ENCODE measurements at places on chromosomes 3 and 15.

- ATAC-seq = no peak
These were observed 133.7 kb upstream of the OSTN start for GRCh38 chr3:191065181-191065805.

DNA sequence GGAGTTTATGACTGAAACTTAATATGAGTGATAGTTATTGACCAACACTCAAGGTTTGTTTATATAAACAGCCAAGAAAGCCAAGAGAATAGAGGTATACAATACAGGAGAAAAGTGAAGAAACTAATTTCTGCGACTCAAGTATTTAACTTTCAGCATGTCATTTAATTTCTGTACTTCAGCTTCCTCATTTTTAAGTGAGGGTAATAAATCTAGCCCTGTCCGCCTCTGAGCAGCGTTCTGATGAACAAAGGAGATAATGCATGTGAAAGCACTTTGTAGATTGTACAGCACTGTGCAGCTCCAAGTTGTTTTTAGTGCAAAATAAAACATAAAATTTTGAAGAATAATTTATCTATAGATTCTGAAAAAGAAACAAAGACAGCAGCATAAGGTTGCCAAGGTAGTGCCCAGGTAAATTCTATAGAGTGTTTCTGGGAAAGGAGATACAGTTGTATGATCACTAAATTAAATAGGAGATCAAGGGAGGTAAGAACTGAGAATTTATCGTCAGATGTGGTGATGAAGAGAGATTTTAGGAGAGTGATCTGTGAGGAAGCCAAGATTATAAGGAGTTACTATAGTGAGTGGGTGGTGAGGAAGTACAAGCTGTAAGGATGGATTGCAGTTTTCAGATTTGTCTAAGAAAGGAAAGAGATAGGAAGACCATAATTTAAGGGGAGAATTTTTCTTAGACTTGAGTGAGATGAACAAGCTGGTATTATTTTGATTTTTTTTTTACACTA lies 71.3 kb downstream of the RASA2 start:
- ATAC-seq = no peak

DNA sequence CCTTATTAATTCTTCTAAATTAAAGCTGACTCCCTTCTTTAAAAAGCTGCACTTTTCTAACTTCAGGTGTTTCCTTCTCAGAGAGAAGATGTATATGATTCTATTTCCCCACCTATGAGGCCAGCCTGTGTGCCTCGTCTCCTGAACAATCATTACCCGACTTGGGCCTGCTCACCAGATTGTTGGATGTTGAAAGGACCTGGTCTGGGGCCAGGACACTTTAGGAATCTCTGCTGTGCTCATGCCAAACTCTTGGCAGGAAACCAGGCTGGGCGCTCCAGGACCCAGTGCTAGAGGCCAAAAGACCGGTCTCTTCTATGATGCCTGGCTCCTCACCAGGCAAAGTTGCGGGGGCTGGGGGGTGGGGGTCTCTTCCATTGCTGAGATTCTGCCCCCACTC lies 16.9 kb upstream of the LRRC31 start:
- no peak for ATAC-seq

DNA sequence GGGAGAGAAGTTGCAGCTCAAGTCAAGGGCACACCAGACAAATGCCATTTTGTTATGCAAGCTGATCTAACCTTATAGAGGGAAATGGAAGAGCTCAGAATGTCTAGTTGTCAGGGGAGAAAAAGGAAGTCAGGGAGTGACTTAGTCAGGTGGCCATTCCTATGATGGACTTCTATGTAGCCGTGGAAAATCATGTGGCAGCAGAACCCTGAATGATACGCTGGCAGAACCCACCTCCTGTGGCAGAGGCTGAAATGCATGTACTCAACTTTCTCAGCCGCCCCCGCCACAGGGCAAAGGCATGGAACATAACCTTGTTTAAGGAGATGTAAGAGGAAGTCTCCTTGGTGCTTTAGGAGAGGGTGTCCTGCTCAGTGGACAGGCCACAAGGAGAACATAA lies 37.7 kb upstream of the PARL start:
- ATAC-seq = no peak

DNA sequence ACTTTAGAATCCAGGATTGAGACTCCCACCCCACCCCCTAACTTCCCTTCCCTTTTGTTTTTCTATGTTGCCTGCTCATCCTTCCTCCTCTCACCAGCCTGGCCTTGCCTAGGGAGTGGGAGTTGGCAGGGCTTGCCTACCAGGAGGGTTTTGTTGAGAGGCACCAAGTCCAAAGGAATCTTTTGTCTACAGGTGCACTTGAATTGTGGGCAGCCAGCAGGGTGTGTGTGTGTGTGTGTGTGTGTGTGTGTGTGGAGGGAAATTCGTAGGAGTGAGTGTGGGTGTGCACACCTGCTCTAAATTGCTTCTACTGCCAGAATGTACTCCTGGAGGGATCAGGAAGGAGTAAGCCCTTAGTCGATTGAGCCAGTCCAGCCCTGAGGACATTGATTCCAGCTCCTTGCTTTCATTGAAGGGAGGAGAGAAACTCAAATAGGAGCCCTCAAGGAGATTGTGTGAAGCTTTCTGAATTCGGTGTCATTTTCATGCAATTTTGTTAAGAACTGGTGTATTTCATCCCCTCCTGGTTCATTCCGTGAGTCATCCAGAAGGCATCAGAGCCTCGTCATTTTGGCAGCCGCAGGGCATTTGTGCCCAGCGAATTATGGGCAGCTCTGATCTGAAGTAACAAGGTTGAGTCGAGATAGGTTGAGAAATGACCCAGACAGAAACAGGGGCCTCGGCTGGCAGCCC lies 112.1 kb downstream of the SLCO3A1 start:
- peak; percentile 10 for ATAC-seq

DNA sequence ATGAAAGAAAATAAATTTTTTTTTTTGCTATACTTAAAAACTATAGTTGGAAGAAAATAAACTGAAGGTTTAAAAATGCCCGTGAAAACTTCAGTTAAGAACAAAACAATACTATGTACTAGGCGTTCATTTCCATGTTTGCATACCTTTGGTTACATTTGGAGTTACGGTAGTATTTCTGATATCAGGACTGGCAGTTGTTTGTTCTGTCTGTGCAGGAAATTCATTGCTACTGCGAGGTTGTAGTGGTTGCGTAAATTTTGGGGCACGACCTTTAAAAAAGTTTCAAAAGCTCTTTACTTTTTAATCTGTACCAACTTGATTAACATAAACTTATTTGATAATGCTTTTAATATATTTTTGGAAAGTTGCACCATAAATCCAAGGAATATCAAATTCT lies 47.9 kb downstream of the ST3GAL6 start:
- ATAC-seq = no peak
